ENCODE measurements at places on chromosomes 13 and 19. TPM values are rescaled to one million over a fixed set of nuclear protein-coding genes. Genes with fewer than 3 reads are reported as not detected.

- no peak for DNase-seq
These were observed 538.5 kb downstream of the GPC6 start for GRCh38 chr13:93765062-93765461.

- DNase-seq, result peak; percentile 14
These were observed 442 bp upstream of the FGF14 start for GRCh38 chr13:102402290-102402689.

DNA sequence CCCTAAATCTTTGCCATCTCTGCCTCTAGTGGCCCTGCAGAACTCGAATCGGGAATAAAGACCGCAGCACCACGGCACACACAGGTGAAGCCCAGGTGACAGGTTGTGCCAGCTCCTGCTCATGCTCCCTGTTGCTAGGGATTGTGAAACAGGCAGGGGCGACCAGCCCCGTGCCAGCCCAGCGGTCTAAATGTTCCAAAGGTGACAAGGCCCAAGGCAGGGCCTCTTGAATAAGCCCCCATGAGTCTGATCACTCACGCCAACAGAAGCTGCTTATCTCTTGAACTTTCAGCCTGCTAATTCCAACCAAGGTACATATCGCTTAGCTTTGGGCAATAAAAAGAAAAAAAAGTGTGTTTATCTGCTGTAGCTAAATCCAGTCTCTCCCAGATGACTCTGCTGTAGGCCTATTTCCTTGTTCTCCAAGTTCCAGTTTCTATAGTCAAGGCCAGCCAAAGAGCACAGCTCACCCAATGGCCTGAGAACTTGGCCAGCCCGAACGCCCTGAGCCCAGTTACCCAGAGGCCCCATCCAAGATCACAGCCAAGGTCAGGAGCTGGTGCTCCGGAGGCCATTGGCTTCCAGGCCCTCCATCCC is 191.1 kb upstream of the GPR12 start:
- no peak for DNase-seq

- DNase-seq, result no peak
These were observed 8.6 kb upstream of the PTBP1 start for GRCh38 chr19:788686-788982.

GRCh38 chr19:28307487-28307886 is 905.5 kb downstream of the UQCRFS1 start:
- no peak for DNase-seq

- no peak for DNase-seq
These were observed 22.6 kb downstream of the THSD1 start for GRCh38 chr13:52383366-52383765.

The CA11 gene
- 1.7 TPM for total RNA-seq

All from kidney epithelial cell (primary cell).